ENCODE measurements at places on chromosomes 6 and 20. TPM values are rescaled to one million over a fixed set of nuclear protein-coding genes. Genes with fewer than 3 reads are reported as not detected.

DNA sequence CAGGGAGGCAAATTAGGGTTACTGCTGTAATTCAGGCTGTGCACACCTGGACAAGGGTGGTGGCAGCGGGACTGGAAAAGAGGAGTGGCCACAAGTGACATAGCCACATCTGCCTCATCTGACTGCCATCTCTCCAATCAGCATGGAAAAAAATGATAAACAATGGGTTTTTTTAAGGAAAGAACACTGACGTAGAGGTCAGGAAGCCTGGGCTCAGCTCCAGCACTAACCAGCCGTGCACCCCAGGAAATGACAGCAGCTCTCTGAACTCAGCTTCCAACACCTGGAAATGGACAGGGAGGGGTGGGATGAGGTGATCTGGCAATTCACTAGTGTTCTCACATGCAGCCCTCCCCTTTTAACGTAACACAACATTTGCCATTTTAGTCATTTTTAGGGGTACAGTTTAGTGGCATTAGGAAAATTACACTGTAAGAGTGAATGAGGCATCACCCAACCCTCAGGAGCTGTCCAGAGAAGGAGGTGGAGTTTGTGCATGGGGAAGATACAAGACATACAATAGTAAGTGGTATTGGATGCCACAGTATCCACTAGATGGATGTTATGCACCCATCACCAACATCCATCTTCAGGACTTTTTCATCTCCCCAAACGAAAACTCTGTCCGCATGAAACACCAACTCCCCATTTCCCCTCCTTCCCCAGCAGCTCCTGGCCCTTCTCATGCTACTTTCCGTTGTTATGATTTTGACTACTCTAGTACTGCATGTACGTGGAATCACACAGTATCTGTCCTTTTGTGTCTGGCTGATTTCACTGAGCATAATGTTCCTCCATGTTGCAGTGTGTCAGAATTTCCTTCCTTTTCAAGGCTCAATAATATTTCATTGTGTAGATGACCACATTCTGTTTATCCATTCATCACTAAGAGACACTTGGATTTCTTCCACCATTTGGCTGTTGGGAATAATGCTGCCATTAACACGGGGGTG, 215.5 kb upstream of the ECI2 start:
- no peak for DNase-seq

- no peak for DNase-seq
Observed at GRCh38 chr6:55469951-55470366, 109.0 kb downstream of the HMGCLL1 start.

- no peak for DNase-seq
Observed at GRCh38 chr6:74519163-74519562, 686.7 kb downstream of the COL12A1 start.

Gene RAET1L
- total RNA-seq = 3.1 TPM

Gene NRN1
- 1.1 TPM for total RNA-seq
